ENCODE measurements at places on chromosomes 6 and 20.

GRCh38 chr6:163383912-163384311 is 30.6 kb upstream of the QKI start:
- DNase-seq = no peak

- DNase-seq = no peak
Measured at GRCh38 chr6:113137426-113137825, 719.7 kb upstream of the MARCKS start.

DNA sequence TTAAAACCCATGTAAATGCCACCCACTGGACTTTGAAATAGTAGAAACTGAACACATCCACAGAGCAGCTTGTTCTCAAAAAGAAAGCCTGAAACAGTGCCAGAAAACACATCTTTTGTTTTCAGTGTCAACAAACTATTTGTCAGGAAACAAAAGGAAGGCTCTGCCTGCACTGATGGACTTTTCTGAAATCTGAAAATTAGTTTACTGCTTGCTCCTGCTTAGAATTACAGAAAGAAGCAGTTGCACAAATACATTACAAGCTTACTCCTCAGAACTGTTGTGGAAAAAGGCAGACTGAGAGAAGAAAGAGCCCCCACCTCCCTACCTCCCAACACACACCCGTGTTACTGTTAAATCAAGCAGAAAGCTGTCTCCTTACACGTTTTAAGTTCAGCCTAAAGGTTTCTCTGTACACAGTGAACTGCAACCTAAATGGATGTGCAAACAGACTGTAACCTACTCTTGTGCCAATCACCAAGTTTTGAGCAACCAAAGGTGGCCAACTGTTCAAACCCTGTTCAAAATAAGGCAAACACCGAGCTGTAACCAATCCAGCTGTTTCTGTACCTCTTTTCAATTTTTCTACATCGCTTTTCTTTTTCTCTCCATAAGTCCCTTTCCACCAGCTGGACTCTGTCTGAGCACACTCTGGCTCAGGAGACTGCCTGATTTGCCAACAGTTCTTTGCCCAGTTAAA is 43.7 kb downstream of the FRK start:
- no peak for DNase-seq

DNA sequence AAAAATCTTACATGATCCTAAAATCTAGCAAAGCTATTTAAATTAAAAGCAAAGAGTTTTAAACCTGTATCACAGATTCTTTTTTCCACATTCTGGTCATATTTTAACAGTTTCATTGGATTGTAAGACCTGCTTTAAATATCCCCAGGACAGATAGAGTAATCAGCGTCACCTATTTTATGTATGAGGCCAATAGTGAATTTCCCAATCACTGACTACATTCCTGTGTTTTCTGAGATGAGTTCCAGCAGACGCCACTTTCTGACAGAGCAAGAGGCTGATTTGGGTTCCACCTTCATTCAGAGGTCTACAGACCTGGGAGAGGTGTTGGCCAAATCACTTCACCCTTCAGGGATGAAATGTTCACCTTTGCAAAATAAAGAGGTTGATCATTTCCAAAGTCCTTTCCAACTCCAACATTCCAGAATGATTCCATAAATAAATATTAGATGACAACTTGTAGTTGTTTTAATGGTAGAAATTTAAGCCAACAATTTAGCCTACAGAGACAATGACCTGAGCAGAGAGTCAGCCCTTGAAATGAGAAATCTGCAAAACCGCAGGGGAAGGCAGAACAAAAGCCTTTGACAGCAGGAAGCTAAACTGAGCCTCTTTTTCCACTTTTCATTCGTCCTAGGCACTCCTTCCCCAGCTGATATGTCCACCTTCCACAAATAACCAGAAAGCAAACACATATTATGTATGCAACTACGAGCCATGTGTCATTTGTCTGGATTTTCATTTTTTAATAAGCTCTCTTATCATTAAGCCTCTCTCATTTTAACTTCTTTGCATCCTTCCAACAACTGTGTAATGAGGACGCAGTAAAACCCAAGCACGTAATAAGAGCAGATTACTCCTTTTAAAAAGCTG is 105.2 kb downstream of the TFAP2A start:
- DNase-seq = no peak

GRCh38 chr6:2959909-2960719 is 11.3 kb downstream of the SERPINB6 start:
- no peak for DNase-seq

DNA sequence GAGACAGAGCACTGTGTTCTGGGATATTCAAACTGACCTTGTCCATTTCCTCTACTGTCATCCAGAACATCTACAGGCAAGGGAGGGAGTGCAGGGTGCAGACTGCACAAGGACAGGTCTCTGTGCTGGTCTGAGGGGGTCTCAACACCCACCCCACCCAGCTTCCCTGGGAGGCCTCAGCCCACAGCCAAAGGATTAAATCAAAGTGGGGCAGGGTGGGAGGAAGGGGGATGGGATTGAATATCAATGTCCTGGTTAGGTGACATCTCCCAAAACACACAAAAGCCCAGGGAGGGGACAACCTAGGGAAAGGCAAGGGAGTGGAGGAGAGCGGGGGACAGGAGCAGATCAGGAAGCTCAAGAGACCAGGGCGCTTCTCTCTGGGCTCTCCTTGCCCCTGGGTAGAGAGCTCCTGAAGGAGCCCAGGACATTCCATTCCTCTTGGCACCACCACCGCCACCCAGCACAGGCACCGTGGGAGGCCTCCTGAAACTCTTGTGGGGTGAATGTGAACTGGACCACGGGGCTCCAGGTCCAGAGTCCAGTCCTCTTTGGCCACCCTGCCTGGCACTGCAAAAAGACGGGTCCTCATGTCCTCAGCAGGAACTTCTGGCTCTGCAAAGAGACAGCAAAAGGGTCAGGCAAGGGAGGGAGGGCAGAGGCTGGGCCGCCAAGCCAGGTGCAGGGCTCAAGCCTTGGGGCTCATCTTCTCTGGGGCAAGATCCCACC is 73.9 kb downstream of the JPH2 start:
- DNase-seq = no peak

DNA sequence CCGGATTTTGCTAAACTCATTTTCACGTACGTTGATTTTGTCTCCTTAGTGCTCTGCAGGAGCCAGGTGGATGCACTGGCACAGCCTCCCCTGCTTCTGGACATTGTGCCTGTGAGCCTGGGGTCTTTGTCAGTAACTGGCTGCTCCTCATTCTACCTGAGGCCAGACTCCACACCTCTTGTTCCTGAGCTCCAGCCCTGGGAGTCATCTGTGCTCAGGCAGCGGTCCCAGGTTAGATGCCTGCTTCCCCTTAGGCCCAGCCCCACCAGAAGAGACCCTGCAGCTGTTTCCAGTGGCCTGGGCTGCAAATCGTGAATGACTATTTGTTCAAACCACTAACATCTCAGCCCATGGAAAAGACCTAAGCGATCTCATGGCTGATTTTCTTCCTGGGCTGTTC is 129.1 kb downstream of the ERMARD start:
- no peak for DNase-seq

- DNase-seq = no peak
Measured at GRCh38 chr20:14717134-14717999, 380.0 kb upstream of the FLRT3 start.

GRCh38 chr20:60553095-60553494 is 594.9 kb downstream of the CDH26 start:
- no peak for DNase-seq

- DNase-seq = no peak
Measured at GRCh38 chr6:19210849-19211590, 626.1 kb upstream of the ID4 start.

All from NCI-H1694 (cell line).